Ecto neural progenitor cell (in vitro differentiated cells): ENCODE measurements at places on chromosomes 7 and 10.
A peak's percentile ranks its signal among the peaks of the same experiment; 100 is the strongest.

DNA sequence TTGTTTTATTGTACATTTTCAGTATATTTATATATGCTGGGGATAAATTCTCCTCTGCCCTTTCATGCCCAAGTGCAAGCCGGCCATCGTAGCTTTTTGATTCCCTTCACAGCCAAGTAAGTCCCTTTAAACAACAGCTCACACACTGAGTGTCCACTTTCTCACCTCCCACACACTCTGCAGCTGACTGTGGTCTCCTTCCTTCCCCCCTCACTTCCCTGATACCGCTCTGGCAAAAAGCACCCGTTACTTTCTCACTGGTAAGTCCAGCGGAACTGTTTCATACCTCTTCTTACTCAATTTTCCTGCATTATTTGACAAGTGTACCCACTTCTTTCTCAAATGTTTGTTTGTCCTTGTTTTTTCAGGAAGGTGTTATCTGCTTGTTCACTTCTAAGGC lies 35.2 kb downstream of the MGAM start:
- DNase-seq, result no peak

DNA sequence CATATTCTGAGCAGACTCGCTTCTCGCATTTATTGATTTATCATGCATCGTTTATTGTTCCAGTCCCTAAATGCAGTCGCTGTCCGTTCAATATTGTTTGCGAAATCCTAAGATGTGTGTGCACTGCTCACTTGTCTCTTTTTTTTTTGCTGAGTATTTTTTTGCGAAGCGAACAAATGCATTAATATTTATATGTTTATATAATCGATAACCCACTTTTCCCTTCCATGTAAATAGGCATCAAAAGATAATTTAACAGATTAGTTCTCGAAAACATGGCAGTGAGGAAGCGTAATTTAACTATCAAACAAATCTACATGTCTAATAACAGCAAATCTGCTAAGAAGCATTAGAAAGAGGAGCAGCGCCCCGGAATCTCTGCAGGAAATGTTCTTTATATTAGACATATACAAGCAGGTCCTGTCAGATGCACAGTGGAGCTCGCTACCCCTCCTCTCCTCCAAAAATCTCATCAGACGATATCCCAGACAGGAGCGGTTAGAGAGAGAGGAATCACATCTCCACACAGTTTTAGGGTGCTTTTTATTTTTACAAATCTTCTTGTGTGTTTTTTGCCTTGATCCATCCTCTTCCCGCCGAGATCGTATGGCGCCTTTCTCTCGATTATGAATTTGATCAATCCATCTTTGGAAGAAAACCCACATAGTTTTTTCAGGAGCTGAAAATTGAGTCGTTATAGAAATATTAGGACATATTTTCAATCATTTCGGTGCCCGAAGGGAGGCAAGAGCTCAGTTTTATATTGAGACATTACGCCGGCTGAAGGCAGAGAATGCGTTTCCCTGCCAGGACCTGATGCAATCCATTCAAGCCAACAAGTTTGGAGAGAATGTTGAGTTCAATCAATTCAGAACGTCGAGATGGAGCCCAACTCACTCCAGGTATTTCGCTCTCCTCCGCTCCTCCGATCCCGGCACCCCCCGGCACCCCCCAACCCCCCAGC lies at the start of gene ARID5B:
TSS of gene ARID5B (plus strand) at position 871 of the 964 bp plus-strand sequence. CDS start at position 882, 11 bp downstream.
- DNase-seq, result peak; percentile 60

DNA sequence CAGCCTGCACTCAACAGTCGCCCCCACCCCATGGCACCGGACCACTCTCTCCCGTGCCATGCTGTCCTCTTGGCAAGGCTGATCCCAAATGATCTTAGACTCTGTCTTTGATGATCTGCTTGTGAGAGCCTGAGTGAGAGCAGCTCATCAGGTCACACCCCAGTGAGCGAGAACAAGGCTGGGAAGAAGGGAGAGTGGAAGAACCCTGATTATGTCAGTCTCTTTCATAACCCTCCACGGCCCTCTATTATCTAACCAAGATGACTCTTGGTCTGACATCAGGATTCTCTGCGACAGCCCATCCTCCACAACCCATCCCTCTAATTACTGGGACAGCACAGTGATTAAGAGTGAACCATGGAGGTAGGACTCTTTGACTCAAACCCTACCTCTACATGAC lies 53.1 kb upstream of the C7orf33 start:
- DNase-seq, result no peak

- DNase-seq, result no peak
Observed at GRCh38 chr10:60828489-60828852, 50.2 kb downstream of the CDK1 start.

- DNase-seq, result no peak
Observed at GRCh38 chr7:84271543-84271942, 77.0 kb upstream of the SEMA3A start.

DNA sequence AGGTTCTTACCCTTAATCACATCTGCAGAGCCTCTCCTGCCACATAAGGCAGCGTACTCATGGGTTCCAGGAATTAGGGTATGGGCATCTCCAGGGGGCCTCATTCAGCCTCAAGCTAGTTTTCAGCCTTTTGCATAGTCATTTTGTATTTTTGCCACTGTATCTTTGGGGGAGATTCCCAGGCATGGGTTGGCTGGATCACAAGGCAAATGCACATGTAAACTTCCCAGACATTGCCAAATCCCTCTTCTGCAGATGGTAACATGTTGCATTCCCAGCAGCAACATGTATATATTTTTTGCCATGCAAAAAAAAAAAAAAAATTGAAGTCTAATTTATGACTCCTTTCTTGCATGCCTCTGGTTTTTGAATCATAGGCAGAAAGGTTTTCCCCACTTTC lies 595.4 kb upstream of the FOXK1 start:
- no peak for DNase-seq

GRCh38 chr10:75375838-75376237 lies 25.7 kb downstream of the ZNF503 start:
- no peak for DNase-seq

GRCh38 chr10:101224910-101225823 lies 4.1 kb downstream of the LBX1 start:
- peak; percentile 72 for DNase-seq

DNA sequence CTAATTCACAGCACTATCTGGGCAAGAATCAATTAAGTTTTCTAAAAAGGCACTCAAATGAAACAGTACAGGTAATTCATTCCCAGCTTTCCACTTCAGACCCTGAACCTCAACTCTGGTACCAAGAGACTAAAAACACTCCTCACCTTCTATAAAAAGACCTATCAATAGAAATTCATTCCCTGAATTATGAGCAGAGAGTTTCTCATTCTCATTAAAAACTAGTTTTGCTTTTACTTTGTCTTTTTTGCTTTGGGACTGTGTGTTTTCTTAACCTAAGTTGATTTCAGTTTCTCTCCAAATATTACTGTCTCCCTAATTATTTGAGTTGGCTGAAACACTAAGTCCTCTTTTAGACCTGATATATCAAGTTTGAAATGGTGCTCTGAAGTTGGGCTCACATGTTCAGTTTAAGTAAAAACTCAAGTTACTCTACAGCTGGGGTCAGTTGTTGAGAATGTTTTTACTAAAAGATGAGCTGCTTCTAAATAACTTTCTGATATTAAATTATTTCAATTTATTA lies 189.5 kb downstream of the JAZF1 start:
- no peak for DNase-seq

DNA sequence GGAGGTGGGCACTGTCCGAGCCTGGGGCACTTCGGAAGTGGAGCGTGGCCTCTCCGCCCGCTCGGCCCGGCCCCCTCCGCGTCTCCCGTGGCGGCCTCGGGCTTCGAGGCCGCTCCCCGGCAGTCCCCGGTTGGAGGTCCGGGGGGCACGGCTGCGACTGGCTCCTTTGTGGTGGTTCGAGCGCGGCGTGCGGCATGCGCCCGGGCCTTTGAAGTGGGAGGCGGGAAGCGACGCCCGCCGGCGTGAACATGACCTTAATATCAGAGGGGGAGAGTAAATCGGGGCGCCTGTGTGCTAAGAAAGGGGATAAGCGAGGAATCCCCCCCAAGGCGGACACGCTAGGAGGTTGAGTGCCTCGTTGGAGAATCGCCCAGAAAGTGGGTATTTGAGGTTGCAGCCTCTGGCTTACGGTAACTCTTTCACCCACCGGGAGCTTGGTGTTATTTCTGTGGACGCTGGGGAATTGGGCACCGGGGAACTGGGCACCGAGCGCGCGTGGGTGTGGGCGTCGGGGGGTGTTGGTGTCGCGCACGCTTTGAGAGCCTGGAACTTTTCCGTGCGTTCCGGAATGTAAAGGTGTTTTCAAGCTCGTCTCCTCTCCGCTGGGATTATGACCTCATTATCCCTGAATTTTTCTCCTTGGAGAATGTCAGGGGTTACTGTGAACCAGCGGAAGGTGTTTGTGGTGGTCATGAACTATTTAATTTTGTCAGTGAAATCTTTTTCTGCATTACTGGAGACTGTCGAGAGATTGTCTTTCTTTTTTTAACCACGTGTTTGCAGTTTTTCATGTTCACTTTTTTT lies 660 bp downstream of the SUV39H2 start:
- peak; percentile 53 for DNase-seq

GRCh38 chr10:101397140-101397539 lies 43.2 kb downstream of the BTRC start:
- DNase-seq, result peak; percentile 48

DNA sequence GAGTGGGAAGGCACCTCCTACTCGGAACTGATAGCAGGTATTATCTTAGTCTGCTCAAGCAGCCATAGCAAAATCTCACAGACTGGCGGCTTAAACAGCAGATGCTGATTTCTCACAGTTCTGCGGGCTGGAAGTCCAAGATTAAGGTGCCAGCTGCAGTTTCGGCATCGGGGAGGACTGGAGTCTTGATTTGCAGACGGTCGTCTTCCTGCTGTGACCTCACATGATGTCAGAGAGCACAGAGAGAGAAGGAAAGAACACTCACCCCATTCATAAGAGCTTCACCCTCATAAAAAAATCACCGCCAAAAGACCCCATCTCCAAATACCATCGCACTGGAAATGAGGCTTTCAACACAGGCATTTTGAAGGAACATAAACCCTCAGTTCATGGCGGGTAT lies 216.5 kb upstream of the PITRM1 start:
- DNase-seq, result no peak

DNA sequence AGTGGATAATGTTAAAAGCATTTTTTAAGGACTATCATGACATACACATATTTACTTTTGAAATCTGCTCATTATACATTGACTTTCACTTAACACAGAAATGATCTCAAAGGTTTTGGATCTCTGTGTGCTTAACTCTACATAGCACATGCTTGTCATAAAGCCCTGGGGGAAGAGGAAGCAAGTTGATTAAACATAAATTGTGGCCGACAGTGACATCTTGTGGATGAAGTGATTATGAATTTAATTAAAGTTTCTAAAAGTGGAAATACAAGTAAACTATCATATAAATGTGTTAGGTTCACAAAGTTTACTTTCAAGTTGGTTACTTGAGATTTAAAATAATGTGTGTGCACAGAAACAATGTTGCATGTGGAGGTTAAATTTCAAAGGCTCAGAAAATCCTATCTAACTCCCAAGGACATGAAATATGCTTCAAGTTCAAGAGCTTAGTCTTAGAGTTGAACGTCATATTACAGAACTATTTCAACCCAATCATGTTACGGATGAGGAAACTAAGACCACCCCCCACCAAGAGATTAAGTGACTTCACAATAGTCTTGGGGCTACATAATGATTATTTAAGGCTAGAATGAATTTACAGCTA lies 1247.8 kb downstream of the GATA3 start:
- no peak for DNase-seq

GRCh38 chr7:85770332-85770731 lies 583.5 kb upstream of the SEMA3D start:
- no peak for DNase-seq

DNA sequence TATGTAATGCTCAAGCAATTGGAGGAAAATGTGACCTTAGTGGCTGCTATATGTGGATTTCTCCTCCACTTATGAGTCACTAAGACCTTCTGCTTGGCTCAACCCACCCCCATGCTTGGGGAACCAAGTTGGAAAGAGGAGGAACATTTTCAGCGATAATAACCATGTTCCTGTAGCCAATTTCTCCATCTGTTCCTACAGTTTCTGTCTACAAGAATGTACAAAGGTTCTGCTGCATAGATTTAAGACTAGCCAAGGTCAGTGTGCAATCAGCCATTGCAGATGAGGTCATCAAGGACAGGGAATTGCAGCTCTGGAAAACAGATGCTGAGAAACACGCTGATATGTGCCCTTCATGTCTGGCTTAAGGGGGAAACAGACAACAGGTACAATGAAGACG lies 5.6 kb upstream of the NRCAM start:
- no peak for DNase-seq

GRCh38 chr7:28953633-28954032 lies 4.5 kb downstream of the TRIL start:
- DNase-seq, result no peak

- no peak for DNase-seq
Observed at GRCh38 chr10:71271662-71272055, 47.4 kb upstream of the SLC29A3 start.

GRCh38 chr10:49143249-49143648 lies 9.4 kb upstream of the FAM170B start:
- peak; percentile 4 for DNase-seq

DNA sequence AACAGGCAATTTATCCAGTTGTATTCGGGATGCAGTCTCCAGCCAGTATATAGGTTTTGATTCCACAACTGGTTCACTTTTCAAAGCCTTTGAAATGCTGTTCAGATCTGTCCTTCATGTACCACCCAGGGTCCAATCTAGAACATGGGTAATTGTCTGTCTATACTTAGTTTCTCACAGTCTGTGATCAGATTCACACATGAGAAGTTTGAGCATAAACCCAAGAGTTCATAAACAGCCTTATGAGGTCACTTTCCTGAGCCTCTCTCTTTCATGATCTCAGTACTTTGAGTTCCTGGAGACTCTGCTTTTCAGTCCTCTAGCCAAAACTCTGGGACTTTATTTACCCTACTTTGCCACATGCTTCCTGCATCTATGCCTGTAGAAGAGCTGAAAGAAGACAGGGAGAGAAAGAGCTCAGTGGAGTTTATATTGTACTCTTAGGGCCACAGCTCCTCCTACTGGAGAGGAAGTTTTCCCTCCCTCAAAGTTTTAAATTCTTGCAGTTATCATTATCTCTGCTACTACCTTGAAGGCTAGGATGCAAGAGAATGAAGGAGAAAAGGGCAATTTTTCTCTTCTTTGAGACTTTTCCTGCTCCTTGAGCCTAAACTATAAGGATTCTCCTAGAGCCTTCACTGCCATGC lies 172.0 kb downstream of the ZEB1 start:
- DNase-seq, result peak; percentile 39

- DNase-seq, result no peak
Observed at GRCh38 chr7:50533866-50534265, 31.3 kb downstream of the DDC start.

DNA sequence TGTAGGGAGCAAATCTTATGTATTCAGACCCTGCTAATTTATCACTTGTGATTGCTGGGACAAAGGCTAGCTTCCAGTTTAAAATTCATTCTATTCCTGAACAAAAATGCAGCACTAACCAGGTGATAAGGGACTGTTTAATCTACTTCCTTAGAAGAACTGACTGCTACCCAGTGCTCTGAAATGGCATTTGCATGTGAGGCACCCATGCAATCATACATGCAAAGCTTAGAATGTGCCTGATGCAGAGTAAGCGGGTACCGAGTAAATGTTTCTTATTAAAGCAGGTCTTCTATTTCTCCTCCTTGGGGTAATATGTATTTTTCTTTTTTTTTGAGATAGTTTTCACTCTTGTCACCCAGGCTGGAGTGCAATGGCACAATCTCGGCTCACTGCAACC lies 54.5 kb downstream of the NEURL1 start:
- no peak for DNase-seq

- no peak for DNase-seq
Observed at GRCh38 chr10:4384245-4384644, 441.8 kb upstream of the AKR1E2 start.

GRCh38 chr10:119341459-119342301 lies 134.3 kb downstream of the GRK5 start:
- no peak for DNase-seq

GRCh38 chr7:144454256-144455039 lies 51.0 kb upstream of the NOBOX start:
- DNase-seq, result no peak
